ENCODE measurements at places on chromosomes 5 and 9.

DNA sequence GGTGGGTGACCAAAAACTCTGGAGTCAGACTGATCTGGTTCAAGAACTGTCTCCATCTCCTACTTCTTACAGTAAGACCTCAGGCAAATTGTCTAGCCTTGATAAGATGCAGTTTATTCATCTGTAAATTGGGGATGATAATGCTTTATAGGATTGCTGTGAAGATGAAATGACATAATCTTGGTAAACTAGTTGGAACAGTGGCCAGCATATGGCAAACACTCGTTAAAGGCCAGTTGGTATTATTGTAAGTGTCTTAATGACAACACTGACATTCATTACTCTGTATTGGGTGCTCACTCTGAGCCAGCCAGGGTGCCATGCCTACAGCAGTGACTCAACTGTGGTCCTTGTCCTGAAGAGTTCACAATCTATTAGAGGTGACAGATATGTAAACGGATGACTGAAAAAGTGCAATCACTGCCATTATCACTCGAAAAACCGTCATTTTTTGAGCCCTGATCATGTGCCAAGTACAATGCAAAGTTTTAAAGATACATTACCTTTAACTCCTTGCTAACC is 84.9 kb upstream of the HSPA9 start:
- DNase-seq: no peak

DNA sequence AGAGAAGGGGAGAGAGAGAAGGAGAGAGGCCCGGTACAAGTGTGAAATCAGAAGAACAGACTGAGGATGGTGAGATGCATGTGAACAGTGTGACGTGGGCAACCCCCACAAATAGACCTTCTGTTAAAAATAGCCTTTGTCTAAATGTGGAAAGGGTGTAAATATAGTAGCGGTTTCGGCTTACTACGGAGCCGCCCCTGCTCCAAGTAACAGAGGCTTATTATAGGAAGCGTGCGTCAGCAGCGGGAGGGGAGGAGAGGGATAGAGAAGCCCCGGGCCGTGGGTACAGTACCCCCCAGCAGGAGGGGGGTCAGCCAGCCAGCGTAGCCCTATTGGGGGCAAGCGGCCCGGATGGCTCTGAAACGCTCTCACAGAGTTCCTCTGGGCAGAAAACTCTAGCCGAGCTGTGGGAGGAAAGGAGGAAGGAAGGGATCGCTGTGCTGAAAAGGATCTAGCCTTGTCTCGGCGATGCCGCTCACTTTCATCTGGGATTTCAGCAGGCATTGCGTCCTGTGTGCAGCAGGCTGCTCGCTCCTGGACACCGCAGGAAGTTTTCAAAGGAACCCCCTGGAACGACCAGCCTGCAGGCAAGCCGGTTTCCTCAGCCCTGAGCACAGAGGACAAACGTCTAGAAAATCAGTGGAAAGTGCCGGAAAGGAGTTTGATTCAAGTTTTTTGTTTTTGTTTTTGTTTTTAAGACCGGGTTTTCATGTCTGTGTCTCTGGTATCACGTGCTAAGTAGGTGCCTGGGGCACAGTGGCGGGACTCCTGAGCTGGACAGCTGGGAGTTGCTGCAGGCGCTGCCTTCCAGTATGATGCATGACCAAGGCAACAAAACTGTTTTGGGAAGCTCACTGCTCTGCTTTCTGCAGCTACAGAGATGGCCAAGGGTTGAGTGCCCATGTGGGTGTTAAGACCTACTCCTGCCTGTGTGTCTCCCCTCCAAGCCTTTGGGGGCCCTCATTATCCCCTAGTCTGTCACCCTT is 146.6 kb downstream of the SEC61B start:
- peak; percentile 62 for DNase-seq

- no peak for DNase-seq
Observed at GRCh38 chr5:147436596-147436995, 73.3 kb downstream of the DPYSL3 start.

DNA sequence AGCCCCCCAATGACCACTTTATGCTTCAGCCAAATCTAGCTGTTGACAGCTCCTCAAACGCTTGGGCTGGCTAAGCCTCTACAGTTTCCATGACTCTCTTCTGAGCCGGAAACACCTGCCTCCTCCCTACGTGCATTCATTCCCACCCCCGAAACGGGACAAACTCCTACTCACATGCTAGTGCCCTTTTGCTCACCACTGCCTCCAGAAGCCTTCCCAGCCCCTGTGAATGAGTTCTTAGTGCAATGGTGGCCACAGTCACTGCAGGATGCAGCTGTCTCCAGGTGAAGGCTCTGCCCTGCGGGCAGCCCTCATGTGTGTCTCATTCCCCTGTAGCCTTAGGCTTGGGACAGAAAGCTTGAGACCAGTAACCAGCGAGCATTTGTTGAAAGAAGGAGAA is 68.8 kb upstream of the DAB2IP start:
- no peak for DNase-seq
